SJSA1 (cell line): ENCODE measurements at places on chromosomes 2 and 18.

- no peak for DNase-seq
These were observed 578 bp upstream of the ACKR3 start for GRCh38 chr2:236568922-236569572.

DNA sequence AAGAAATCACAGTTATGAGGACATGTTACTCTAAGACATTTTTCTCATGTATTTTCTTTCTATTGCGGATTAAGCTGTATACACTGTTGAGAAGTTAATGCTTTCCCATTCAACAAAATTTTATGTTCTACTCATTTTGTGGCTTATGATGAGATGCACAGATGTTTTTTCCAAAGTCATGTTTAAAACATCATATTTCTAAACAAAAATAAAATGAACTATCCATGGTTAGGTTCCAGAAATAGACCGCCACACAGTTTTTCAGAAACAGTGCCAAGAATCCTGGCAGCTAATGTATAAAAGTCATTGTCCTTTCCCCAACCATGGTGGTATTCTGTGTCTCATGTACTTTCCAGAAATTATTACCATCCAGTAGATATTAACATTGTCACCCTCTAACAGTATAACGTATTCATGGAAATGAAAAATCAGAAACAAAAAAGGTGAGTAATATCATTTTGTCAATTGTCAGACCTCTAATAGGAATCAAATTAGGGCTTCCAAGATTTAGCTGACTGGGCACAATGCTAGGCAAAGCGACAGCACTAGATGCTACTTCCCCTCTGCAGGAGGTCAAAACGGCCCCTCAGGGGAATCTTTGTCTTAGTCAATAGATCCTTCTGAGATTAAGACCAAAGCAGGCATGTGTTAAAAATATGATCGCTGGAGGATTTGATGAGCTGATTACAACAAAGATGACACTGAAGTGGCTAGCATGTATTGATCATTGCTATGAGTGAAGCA lies 54.4 kb upstream of the ZNF397 start:
- DNase-seq, result no peak

DNA sequence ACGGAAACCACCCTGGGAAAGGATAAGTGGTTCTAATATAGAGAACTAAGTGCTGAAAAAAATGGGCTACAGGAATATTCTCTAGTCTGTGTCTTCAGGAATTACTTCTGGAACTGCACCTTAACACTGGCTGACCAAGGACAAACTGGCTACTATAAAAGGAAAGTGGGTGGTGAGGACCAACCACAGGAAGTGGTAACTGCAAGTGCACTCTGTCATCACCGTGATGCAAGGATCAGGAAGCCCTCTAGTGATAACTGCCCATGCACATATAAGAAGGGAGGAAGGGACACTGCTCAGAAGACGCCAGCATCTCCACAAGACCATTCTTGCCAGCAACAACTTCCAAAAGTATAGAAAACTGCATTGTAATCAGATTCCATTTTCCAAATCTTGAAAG lies 424.4 kb upstream of the RGPD4 start:
- no peak for DNase-seq

DNA sequence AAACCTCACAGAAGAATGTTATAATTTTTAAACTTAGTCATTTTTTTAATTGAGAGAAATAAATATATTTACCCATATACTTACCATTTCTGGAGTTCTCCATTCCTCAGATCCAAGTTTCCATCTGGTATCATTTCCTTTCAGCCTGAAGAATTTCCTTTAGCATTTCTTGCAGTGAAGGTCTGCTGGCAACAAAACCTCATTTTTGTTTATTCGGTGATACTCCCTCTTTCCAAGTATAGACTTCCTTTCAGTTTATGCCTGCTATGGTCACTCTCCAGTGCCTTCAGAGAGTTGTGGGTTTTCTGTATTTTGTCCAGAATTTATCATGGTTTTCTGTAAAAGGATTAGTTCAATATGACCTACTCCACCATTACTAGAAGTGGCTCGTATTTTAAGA lies 17.0 kb downstream of the WDPCP start:
- DNase-seq, result no peak

GRCh38 chr2:32825291-32825712 lies 121.5 kb upstream of the LTBP1 start:
- peak; percentile 72 for DNase-seq

DNA sequence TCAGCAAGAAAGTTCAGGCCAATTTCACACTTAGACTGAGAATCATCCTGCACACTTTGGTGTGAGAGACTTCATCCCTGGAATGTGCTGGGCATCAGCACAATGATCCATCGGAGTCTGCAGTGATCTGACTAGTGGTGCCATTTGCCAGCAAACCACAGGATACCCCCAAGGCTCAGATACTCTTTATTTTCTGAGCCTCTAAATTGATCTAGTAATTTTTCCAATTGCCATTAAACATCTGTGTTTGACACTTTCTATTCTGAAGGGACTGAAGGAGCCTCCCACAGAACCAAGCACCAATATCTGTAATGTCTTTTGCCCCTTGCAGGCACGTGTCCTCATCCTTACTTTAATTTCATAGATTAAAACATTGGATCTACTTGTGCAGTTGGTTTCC lies 485.3 kb upstream of the SMIM21 start:
- DNase-seq, result no peak
